ENCODE measurements at places on chromosomes 3 and 15.

DNA sequence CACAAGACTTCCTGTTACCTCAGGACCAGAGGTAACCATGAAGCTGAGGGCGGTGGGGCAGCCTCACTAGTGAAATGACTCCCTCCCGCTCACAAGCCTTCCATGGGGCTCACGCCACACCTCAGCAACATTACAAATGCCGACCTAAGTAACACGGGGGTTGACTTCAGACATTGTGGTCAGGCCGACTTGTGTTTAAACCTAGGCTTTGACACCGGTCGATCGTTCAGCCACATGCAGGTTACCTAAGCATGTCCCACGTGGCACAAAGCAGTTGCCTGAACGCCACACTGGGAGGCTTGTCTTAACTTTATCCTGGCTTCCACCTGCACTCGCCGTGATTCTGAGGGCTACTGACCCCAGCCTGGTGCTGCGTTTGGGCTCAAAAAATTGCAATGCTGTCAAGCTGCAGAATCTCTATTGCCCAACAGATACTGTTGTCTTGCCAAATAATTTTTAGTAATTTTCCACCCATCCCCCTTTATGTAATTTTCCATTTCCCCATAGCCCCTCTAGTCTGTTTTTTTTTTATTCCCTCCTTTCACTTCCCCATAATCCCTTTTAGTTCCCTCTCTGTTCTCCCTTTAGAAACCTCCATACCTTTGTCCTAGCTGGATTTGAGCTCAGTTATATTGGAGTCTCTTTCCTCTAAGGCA lies 158.6 kb upstream of the RGMA start:
- DNase-seq: no peak

DNA sequence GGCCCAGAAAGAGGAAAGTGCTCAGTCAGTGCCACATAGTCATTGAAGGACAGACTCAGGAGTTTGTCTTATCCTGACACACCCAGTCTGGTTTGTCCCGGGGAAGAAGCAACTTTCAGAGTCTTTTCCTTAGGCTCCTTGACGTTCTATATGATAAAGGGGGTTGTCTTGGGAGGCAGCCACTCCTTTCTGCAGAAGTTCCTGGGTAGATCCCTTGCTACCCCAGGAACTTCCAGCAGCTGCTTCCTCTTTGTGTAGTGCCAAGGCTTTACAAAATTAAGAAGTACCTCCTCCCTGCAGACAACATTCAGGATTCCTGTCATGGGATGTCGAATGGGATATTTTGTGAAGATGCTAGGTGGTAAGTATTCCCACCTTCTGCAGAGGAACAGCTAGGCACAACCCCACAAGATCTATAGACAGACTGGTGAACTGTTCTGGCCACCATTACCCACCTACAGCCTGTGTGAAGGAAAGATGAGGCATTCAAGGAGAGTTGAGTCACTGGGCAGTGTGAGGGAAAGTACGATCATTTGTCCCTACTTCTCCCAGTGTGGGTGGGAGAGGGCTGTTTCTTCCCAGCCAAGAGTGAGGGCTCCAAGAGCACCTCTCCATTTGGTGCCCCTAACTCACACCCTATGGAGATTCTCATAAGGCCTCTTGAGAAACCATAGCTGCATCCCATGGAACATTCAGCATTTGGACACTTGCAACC lies 11.3 kb downstream of the TMEM266 start:
- DNase-seq: no peak

DNA sequence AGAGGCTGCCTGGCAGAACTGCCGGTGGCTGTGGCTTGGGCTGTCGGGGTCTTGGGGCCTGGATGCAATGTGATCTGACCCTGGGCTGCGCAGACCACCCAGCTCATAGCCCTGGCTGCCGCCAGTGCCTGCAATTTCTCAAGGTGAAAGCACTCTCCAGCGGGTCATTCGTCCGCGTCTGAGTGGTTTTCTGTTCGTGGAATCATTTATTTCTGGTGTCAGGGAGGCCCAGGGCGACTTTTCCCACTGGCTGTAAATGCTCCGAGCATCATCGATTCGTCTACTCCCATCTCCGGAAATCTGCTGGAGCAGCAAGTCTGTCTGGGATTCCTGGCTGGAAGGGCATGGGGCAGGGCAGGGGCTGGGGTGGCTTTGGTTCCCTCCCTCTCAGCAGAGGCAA lies 40.6 kb upstream of the ADPGK start:
- no peak for DNase-seq

DNA sequence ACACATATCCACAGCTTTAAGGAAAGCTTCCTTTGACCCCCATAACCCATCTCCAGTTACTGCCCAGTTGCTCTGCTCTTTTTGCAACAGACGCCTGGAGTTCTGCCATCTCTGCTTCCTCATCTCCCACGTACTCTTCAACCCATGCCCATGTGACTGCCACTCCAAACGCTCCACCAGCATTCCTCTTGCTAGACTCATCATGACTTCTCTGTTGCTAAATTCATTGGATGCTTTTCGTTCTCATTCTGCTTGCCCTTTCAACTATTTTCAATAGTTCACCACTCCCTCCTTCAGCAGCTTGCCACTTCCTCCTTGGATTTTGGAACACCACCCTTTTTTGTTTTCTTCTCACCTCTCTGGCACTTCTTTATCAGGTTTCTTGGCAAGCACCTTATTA lies 2.7 kb upstream of the KNSTRN start:
- no peak for DNase-seq

DNA sequence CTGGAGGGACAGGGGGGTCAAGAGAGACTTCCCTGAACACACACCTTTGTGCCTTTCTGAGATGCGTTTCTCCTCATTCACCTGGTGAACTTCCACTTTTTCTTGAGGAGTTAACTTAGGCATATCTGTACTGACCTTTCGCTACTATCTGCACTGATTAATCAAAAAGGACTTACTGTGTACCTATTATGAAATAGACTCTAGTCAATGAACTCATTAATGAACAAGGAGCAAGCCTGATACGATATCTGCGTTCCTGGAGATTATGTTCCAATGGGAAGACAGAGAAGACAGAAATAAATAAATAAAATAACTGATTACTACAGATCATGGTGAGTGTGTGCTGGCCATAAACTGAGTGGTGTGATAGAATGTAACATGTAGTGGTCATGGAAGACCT lies 157.2 kb upstream of the TBL1XR1 start:
- no peak for DNase-seq

DNA sequence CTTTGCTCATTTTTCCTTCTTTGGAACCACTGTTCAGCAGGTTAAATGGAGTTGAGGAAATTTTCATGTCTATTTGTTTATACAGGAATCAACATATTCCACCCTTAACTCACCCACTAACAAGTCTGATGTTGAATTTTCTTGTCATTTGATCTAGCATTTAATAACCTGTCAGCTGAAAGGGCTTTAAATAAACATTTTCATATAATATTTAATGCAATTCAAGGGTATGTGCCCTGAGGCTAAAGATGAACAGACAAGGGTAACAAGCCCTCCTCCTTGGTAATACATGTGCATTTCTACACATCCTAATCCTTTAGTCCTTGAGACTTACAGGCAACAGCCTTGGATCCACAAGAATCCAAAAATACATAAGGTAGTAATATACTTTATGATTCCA lies 435.0 kb upstream of the NR2F2 start:
- no peak for DNase-seq

Data from activated CD8-positive, alpha-beta memory T cell treated with anti-CD3 and anti-CD28 coated beads for 1 hour (primary cell).